ENCODE measurements at places on chromosomes 5 and 9. TPM values are rescaled to one million over a fixed set of nuclear protein-coding genes. Genes with fewer than 3 reads are reported as not detected.

Gene CNTFR
- total RNA-seq: 0.08 TPM

Gene TRAF1
- 8.1 TPM for total RNA-seq

Gene TAF9
- 117 TPM for total RNA-seq

Gene HTR4
- total RNA-seq: not detected

Gene PCDH1
- 1.7 TPM for total RNA-seq

Gene GLDC
- 17.4 TPM for total RNA-seq

Gene CCDC171
- 0.41 TPM for total RNA-seq
